Left renal cortex interstitium (tissue), 4 donors: ENCODE measurements at places on chromosomes 7 and 10. TPM values are rescaled to one million over a fixed set of nuclear protein-coding genes. Genes with fewer than 3 reads are reported as not detected.

GRCh38 chr10:93826355-93826754 lies 67.4 kb upstream of the SLC35G1 start:
- DNase-seq: no peak

DNA sequence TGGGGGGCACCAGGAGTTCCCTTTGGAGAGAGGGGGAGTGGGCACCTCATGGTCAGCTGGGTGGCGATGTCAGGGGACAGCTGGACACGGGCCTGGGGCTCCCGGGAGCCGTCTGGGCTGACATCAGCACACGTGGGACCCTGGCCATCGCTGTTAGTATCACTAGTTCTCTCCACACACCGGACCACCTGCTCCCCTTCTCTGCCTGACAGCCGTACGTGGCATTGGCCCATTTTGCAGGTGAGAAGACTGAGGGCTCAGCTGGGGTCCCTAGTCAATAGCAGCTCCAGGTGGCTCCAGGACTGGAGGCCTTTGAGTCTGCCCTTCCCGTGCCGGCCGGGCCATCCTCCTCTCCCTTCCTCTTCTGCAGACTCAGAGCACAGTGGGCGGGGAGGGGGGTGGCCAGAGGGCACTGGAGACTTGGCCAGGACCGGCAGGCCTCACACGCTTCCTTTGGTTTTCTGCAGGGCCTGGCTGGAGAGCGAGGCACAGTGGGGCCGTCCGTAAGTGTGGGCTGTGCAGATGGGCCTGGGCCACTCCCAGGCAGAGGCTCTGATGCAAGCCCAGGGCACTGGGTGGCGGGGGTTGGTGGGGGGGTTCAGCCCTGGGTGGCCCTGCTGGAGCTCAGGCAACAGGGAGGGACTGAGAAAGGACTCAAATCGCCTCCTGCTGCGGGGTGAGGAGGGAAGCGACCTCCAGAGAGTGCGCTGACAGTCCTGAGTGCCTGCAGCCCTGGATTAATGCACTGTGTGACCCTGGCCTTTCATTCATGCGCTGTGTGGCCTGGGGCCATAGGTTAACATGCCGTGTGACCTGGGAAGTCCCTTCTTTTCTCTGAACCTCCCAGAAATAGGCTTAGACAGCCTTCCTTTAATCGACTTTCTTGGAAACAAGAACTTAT lies 78.2 kb downstream of the MYL10 start:
- no peak for DNase-seq

DNA sequence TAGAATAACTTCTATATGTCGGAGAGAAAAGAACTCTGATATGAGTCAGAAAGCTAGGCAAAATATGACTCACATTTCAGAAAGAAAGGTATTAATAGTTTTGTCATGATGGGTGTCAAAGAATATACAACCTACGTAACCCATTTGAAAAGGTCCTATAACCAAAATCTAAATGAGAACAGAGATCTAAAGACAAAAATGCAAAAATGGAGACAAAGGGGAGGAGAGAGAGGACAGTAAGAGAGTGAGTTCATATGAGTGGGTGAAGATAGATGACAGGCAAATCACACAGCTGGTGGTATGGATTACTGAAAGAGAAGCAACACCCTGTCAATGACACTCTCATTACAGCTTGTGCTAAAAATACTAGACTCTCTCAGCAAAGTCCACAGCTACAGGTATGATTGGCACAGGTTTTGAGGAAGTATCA lies 25.6 kb downstream of the ANKMY2 start:
- no peak for DNase-seq

Gene PTF1A
- not detected for polyA plus RNA-seq

Gene FAM25C
- not detected for polyA plus RNA-seq

DNA sequence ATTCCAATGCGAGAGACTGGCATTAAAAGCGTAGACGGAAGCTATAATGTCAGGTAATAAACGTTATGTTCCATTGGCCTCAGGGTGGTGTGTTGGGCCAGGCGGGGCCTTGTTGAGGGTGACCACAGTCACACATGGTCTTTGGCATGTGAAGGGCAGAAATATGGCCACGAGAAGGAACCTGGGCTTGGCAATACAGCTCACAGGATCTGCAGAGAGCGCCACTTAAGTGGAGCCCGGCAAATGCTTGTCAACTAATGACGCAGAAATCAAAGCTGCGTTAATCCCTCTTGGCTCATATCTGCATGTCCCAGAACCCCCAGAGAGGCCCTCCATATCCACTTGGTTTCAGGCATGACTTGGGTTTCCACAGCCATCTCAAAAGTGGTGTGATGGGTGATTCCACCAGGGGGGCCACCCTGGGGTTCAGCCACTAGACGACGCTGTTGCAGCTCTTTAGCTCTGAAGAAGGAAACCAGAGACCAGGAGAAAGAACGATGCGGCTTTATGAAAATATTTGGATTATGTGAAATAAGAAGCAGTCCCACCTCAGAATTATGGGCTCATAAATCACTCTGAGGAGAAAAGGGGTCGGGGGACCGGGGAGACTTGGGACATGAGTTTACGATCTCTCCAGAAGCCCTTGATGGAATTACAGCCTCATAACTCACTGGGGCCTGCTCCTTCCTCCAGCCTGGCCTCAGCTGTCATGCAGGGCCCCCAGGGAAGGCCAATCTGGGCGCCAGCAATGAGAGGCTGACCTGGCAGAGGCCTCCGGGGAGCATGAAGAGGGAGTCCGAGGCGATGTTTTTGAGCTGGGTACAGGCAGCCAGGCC lies 462.5 kb downstream of the PLXNA4 start:
- peak; percentile 39 for DNase-seq

- no peak for DNase-seq
Measured at GRCh38 chr10:29703271-29703670, 68.5 kb upstream of the SVIL start.

DNA sequence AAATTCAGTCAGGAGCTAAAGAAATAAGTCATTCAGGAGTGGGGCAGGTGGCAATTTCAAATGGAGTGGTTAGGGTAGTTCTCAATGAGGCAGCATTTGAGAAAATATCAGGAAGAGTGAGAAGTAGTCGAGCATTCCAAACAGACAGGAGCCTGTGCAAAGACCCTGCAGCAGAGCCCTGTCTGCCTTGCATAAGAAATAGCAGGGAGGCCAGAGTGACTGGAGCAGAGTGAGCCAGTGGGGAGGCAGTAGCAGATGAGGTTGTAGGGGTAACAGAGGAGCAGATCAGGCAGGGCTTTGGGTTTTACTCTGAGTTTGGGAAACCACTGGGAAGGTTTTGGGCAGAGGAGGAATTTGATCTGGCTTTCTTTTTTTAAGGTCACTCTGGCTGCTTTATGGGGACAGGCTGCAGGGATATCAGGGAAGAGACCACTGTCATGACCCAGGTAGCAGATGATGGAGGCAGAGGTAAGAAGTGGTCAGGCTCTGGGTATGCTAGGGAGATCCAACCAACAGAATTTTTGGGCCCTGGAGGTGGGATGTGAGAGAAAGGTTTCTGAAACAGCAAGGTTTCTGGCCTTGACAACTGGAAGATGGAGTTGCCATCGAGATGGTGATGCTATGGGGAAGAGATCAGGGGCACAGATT lies 1.3 kb upstream of the BLVRA start:
- DNase-seq: no peak

DNA sequence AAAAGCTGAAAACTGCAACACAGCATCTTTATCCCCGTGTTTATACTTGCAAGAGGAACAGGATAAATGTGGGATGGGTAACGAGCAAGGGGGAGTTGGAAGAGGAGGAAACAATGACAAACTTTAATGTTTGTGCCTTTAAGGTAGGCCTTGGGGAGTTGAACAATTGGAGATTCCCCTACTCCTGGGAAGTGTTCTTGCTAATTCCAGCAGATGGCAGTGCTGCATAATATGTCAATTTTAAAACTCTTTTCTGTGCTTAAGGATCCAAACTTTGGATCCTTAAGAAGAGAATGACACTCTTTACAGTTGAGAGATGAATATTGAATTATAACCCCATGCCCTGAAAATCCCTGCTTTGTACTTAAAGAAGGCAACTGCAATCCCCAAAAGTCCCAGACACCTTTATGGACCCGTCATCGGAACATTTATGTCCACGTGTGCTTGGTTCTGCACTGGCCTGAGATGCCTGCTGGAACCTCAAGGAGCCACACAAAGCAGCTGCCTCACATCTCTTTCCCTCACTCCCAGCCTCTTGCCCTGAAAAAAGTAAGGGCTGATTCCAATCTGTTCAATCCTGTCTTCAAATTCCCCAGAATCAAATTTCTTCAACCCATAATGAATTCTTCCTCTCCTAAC lies 12.0 kb downstream of the IFIT5 start:
- DNase-seq: no peak

Gene GNGT1
- 0.11 TPM for polyA plus RNA-seq

- DNase-seq: no peak
Measured at GRCh38 chr7:138661069-138661635, 40.0 kb downstream of the SVOPL start.
